Effector CD8-positive, alpha-beta T cell (primary cell): ENCODE measurements at places on chromosomes 4 and X.
A peak's percentile ranks its signal among the peaks of the same experiment; 100 is the strongest.

DNA sequence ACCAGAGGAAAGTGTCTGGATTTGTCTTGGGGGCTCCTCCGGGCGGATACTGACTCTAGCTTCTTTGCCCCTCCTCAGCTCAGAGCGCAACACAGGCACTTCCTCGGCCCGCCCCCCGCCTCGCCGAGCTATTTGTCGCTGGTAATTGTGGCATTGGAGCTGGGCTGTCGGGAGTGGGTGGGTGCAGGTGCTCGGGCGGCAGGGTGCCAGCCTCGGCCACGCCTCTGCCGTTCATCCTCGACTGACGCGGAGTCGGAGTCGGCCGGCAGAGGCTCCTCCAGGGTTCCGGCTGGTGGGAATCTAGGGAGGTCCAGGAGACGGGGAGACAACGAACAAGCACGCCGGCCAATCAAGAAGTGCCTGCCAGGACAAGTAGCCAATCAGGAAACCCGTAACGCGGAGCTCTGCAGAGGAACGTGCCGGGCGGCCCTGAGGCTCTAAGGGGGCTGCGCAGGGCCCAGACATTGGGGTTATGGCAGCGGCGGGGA lies 3.9 kb upstream of the SYN1 start:
- peak; percentile 39 for DNase-seq

- DNase-seq: no peak
These were observed 149.3 kb downstream of the PDE5A start for GRCh38 chr4:119479180-119479808.

GRCh38 chrX:111402344-111402743 lies 9.6 kb downstream of the DCX start:
- no peak for DNase-seq

GRCh38 chr4:17814140-17814539 lies 3.4 kb downstream of the NCAPG start:
- DNase-seq: no peak

GRCh38 chrX:46294234-46294633 lies 251.0 kb downstream of the ZNF674 start:
- DNase-seq: no peak

- no peak for DNase-seq
These were observed 58.9 kb upstream of the SPANXB1 start for GRCh38 chrX:140943513-140943912.

- peak; percentile 39 for DNase-seq
These were observed at the start of gene MAGED2 for GRCh38 chrX:54807524-54808108. Gene MAGED2, plus strand, starts transcription at chrX:54807745. Its CDS starts 1,587 bp downstream, at chrX:54809332.

DNA sequence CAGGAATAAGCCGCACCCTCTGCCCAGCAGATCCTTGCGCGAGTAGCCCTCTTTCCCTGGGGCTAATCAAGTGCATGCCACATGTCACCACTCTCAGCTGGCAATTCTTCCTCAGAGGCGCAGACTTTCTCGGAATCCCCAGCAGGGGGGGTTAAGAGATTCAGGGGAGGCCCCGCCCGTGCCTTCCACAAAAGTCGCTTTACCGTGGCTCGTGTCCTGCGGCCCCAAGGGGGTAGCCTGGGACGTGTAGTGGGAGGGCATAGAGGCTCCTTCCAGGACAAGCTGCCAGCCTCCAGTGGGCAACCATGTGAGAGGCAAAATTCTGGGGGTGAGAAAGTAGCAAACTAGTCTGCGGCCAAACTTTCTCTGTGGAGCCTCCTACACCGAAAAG lies 652 bp downstream of the SRPX start:
- no peak for DNase-seq

DNA sequence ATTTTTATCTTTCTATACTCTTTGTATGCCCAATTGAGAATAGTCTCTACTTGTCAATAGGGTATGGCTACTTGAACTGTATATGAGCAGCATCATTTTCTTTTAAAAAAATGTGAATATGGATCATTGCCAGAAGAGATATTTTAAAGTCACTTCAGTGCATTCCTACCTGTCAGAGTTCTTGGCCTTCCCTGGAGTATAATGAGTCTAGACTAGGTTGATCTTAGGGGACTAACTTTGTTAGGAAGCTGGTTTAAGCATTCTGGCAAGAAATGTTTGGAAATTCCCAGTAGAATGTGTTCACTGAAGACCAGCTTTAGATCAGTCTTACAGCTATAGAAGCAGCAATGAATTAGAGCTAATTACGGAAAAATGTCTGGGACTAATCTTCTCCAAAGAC lies 178.2 kb downstream of the FAT4 start:
- no peak for DNase-seq

- no peak for DNase-seq
These were observed 17.1 kb upstream of the ANXA3 start for GRCh38 chr4:78534286-78534955.

DNA sequence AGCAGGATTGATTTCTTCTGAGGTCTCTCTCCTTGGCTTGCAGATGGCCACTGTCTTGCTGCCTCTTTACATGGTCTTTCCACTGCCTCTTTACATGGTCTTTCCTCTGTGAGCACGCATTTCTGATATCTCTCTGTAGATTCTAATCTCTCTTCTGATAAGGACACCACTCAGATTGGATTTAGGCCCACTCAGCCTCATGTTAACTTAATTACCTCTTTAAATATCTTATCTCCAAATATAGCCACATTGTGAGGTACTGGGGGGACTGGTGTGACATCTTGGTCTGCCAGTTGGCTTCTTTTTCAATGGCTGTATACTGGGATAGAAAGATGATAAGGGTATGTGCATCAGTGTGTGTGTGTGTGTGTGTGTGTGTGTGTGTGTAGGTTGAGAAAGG lies 153.7 kb downstream of the AWAT2 start:
- no peak for DNase-seq

- DNase-seq: no peak
These were observed 1626.0 kb upstream of the TENM3 start for GRCh38 chr4:180617196-180617595.

- no peak for DNase-seq
These were observed 12.1 kb downstream of the PPP2R3B start for GRCh38 chrX:374596-374995.
